ENCODE measurements at places on chromosomes 1 and 21.

DNA sequence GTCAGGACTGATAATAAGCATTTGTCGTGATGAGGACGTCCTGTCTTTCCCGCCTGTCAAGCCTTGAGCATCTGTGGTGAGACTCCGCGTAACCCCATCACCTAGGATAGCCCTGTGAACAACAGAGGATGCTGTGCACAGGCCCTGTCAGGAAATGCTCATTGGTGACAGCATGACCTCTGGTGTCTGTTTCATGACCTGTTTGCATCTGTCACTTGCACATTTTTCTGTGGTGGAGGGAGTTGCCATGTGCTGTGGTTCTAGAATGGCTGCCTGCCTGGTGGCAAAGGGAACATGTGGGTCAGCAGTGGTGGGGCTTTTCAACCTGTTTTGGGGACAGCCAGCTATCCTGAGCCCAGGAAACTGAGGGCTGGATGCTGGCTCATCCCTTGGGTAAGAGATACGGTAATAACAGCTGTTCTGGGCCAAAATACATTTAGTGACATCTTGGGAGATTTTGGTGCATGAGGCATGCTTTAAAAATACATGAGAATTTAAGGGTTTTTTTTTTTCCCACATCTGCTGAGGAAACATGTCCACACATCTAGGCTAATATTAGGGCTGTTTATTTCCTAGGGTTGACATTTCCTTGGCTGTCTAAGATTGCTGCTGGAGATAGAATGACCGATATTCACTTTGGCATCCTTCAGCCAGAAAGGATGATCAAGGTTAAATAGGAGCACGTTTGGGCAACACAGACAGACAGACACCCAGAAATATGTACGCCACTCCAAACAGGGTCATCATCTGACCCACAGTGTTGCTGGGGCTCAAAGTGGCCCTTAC, 52.9 kb downstream of the KCNC4 start:
- no peaks in the 10 kb centered on the region for H3K36me3 ChIP-seq
- no peak overlapping the region for H3K4me3 ChIP-seq
- no peak for DNase-seq

DNA sequence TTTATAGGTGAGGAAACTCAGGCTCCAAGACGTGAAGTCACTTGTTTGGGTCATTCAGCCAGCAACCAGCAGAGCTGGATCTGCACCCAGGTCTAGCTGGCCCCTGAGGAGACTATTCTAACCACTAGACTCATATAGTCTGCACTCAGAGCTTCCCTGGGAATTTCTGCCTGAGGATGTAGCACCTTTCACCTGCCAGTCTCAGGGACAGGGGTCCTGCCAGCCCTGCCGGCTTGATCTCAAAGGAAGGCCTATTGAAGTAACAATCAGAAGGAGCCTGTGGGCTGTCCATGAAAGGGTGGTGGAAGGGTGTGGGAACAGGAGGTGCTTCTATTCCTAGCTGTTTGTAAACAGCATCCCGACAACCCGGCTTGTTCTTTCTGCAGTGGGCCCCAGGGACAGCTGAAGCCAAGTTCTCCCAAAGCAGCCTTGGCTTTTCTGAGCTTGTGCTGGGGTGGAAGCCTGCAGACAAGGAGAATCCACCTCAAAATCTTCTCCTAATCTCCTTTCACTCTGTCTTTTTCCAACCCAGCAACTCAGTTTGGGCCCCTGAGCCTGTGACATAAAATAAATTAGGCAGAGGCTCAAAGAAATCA, 7.8 kb downstream of the LMOD1 start:
- H3K36me3 ChIP-seq: peaks cover under 1% of the 10 kb centered on the region
- no peak overlapping the region for H3K4me3 ChIP-seq
- H3K27ac ChIP-seq: peak overlapping the region; percentile 63

- no peaks in the 10 kb centered on the region for H3K27me3 ChIP-seq
- no peak overlapping the region for H3K27ac ChIP-seq
- DNase-seq: no peak
- H3K4me3 ChIP-seq: no peak overlapping the region
- no peaks in the 10 kb centered on the region for H3K36me3 ChIP-seq
Observed at GRCh38 chr21:25501996-25502665, 105.2 kb downstream of the MRPL39 start.

- no peaks in the 10 kb centered on the region for H3K4me1 ChIP-seq
- no peak overlapping the region for H3K4me3 ChIP-seq
- no peak for DNase-seq
Observed at GRCh38 chr1:87495147-87495546, 166.5 kb downstream of the LMO4 start.

DNA sequence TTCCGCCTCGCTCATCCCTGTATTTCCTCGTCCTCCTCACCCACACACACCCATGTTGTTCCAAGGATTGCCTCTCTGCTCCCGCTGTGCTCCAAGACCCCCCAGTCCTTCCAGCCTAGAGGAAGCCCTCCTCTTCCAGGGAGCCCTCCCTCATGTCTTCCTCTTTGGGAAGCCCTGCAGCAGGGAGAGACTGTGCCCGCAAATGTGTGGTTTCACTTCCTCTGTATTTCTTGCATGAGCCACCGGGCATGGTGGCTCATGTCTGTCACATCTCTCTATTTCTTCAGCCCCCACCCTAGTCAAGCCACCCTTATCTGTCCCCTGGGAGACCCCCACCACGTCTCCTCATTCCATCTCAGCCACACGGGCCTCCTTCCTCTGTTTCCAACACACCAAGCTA, 57.5 kb upstream of the PAX7 start:
- no peak overlapping the region for H3K27ac ChIP-seq
- H3K36me3 ChIP-seq: no peaks in the 10 kb centered on the region
- no peaks in the 10 kb centered on the region for H3K27me3 ChIP-seq
- H3K4me1 ChIP-seq: no peaks in the 10 kb centered on the region
- H3K4me3 ChIP-seq: no peak overlapping the region

GRCh38 chr1:109498161-109498801, 4.4 kb downstream of the CYB561D1 start:
- H3K4me1 ChIP-seq: peaks cover 23% of the 10 kb centered on the region
- H3K27ac ChIP-seq: no peak overlapping the region
- DNase-seq: no peak
- H3K36me3 ChIP-seq: peaks cover 16% of the 10 kb centered on the region

GRCh38 chr1:21543598-21543997, 34.4 kb downstream of the ALPL start:
- H3K27me3 ChIP-seq: no peaks in the 10 kb centered on the region
- peak overlapping the region; percentile 88 for H3K27ac ChIP-seq
- no peaks in the 10 kb centered on the region for H3K36me3 ChIP-seq
- H3K4me1 ChIP-seq: no peaks in the 10 kb centered on the region
- no peak for DNase-seq

- no peak overlapping the region for H3K4me3 ChIP-seq
- no peaks in the 10 kb centered on the region for H3K27me3 ChIP-seq
- no peak for DNase-seq
- H3K36me3 ChIP-seq: no peaks in the 10 kb centered on the region
- H3K4me1 ChIP-seq: no peaks in the 10 kb centered on the region
Observed at GRCh38 chr1:230288641-230289349, 137.3 kb downstream of the PGBD5 start.

DNA sequence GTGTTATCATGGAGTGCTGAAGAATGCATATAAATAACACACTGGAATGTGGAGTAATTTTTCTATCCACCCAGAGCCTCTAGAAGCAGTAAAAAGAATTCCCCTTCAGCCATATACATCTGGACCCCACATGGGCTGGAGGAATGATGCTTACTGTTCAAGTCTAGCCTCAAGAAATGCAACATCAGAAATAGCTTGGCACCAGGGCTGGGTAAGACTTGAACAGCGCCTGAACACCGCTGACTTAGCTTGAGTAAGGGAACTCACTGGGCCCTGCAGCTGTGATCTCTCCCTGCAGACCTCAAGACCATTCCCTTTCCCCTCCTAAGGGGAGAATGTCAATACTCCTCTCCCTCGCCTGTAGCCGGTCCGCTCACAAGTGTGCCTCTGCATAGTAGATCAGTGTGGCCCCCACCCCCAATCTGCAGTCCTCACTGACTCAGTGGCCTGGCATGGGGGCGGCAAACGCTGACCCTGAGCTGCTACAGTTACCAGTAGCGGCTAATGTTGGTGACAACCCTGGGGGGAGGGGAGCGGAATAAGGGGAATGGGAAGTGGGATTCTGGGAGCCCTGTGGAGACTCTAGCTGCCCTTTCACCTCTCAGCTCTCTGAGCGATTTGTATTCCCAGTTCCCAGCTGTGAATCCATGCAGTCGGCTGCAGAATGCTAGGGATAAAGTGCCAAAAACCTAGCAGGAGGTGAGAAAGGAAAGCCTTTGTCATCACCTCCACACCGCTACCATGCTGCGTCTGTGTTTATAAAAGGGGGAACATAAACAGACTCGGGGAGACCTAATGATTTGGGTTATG, 483.9 kb downstream of the DISC1 start:
- H3K27me3 ChIP-seq: no peaks in the 10 kb centered on the region
- H3K4me3 ChIP-seq: no peak overlapping the region
- no peaks in the 10 kb centered on the region for H3K36me3 ChIP-seq
- DNase-seq: no peak
- H3K4me1 ChIP-seq: no peaks in the 10 kb centered on the region

- H3K27ac ChIP-seq: no peak overlapping the region
- H3K36me3 ChIP-seq: no peaks in the 10 kb centered on the region
- no peak overlapping the region for H3K4me3 ChIP-seq
- H3K4me1 ChIP-seq: no peaks in the 10 kb centered on the region
- H3K27me3 ChIP-seq: no peaks in the 10 kb centered on the region
Observed at GRCh38 chr1:162976628-162977027, 92.5 kb upstream of the RGS4 start.

DNA sequence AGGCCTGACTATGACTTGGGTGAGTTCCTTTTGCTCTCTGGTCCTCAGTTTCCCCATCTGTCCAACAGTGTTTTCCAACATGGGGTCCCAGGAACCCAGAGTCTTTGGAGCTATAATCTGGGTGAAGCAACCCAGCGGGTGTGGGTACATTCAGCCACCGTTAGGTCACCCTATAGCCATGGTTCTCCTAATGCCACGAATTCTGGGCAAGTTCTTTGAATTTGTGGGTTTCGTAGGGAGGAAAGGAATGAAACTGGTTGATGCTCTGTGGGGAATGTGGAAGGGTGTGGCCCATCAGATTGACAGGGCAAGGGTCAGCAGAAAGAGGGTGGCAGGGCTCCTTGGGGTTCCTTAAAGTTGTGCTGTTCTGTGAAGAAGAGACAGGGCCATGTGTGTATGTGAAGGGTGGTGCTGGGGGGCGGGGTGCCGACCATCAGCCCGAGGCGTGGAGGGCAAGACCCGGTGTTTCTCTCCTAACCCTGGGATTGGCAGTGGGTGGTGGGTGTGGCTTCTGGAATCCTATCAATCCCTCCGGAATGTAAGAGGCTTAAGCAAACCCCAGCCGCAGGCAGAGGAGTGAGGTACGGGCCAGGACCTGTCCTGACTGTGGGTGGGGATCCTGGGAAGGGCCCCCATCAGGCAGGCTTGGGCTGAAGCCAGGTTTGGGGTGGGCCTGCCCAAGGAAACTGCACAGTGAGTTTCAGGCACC, 35.5 kb upstream of the ZNF362 start:
- H3K27ac ChIP-seq: no peak overlapping the region
- no peaks in the 10 kb centered on the region for H3K36me3 ChIP-seq
- no peaks in the 10 kb centered on the region for H3K4me1 ChIP-seq

GRCh38 chr1:59828160-59828559, 13.4 kb downstream of the HOOK1 start:
- H3K27me3 ChIP-seq: no peaks in the 10 kb centered on the region
- DNase-seq: no peak
- H3K4me1 ChIP-seq: no peaks in the 10 kb centered on the region

GRCh38 chr1:204367956-204368355, 8.2 kb upstream of the PLEKHA6 start:
- H3K27me3 ChIP-seq: no peaks in the 10 kb centered on the region
- H3K27ac ChIP-seq: no peak overlapping the region
- H3K4me1 ChIP-seq: no peaks in the 10 kb centered on the region
- H3K4me3 ChIP-seq: no peak overlapping the region
- H3K36me3 ChIP-seq: no peaks in the 10 kb centered on the region

DNA sequence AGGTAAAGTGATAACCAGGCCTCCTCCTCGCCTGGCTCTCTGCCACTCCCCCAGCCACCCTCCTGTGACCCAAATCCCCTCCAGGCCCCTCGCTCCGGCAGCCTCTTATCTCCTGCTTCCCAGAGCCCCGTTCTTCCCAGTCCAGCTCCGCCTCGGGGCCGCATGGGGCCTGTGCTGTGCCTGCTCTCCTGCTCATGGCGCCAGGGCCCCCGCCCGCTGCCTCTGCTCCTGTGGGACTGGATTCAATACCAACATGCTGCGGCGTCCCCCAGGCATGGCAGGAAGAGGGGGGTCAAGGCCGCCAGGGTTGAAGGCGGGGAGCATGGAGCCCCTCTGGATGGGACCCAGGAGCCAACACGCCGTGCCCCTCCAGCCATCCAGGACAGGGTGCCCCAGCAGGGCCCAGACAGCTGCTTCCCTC, 213.0 kb upstream of the VAMP3 start:
- H3K4me1 ChIP-seq: no peaks in the 10 kb centered on the region
- no peaks in the 10 kb centered on the region for H3K36me3 ChIP-seq
- DNase-seq: no peak
- H3K4me3 ChIP-seq: no peak overlapping the region
- no peaks in the 10 kb centered on the region for H3K27me3 ChIP-seq

- H3K36me3 ChIP-seq: no peaks in the 10 kb centered on the region
- no peak overlapping the region for H3K4me3 ChIP-seq
- H3K27ac ChIP-seq: no peak overlapping the region
- no peak for DNase-seq
- no peaks in the 10 kb centered on the region for H3K4me1 ChIP-seq
Observed at GRCh38 chr1:87058343-87058649, 143.9 kb downstream of the HS2ST1 start.

- peaks cover 3% of the 10 kb centered on the region for H3K4me1 ChIP-seq
- H3K4me3 ChIP-seq: no peak overlapping the region
- H3K36me3 ChIP-seq: no peaks in the 10 kb centered on the region
- no peaks in the 10 kb centered on the region for H3K27me3 ChIP-seq
Observed at GRCh38 chr1:29805896-29806160, 569.5 kb downstream of the PTPRU start.

DNA sequence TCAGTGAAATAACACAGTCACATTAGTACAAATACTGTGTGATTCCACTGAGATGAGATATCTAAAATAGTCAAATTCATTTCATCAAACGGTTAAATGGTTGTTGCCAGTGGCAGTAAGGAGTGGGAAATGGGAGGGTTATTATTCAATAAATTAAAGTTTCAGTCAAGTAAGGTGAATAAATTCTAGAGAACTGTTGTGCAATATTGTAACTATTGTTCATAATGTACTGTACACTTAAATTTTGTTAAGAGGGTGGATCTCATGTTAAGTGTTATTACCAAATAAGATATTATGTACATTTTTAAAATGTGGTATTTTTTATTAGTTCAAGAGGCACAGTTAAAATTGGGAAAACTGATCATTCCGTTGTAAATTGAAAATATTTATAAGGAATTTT, 463.3 kb upstream of the BRINP3 start:
- no peaks in the 10 kb centered on the region for H3K4me1 ChIP-seq
- DNase-seq: no peak
- H3K4me3 ChIP-seq: no peak overlapping the region
- no peak overlapping the region for H3K27ac ChIP-seq

- no peaks in the 10 kb centered on the region for H3K36me3 ChIP-seq
- DNase-seq: no peak
- H3K4me1 ChIP-seq: no peaks in the 10 kb centered on the region
- no peak overlapping the region for H3K4me3 ChIP-seq
Observed at GRCh38 chr1:192732787-192733186, 76.1 kb upstream of the RGS2 start.

- H3K4me1 ChIP-seq: no peaks in the 10 kb centered on the region
- no peak for DNase-seq
- no peaks in the 10 kb centered on the region for H3K36me3 ChIP-seq
- no peak overlapping the region for H3K4me3 ChIP-seq
Observed at GRCh38 chr1:70888722-70889121, 158.9 kb downstream of the PTGER3 start.

All from right atrium auricular region (tissue), 2 donors.